AG04450 (cell line): ENCODE measurements at places on chromosomes 11 and 22.

DNA sequence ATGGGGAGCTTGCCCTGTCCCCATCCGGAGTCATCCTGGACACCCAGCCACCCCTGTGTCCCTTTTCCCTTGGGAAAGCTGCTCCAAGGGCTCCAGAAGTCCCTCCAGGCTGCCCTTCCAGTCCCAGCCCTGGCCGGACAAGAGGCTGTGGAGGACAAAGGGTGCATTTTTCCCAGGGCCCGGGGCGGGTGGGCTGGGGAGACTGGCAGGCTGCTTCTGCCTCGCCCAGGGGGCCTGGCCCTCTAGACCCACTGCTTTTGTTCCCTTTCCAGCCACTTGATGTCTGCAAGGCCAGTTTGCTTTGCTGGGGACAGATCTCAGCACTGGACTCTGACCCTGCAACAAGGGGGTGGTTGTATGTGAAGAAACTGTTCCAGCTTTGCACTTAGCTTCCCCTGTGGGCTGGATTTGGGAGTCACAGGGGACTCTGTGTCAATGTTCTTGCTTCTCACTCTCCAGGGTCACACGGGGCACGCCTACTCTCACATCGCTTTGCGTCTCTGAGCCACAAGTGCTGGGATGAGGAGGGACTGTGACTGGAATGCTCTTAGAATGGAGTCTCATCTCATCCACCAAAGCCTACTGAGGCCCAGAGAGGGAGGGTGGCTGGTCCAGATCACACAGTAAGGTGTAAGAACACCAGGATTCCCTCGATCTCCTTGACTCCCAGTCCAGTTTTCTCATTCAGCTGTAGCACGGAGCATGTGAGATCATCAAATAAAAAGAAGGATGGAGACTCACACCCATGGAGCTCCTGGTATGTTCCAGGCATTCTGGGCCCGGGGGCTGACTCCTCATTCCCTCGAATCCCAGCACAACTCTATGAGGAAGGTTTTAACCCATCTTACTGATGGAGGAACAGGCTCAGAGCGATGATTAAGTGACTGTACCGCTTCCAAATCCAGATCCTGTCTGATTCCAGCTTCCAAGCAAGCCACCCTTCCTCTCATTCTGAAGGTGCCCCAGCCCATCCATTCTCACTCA is 59.9 kb downstream of the FBXO7 start:
- DNase-seq: no peak

- no peak for DNase-seq
Observed at GRCh38 chr11:12717851-12718291, 43.6 kb downstream of the TEAD1 start.

DNA sequence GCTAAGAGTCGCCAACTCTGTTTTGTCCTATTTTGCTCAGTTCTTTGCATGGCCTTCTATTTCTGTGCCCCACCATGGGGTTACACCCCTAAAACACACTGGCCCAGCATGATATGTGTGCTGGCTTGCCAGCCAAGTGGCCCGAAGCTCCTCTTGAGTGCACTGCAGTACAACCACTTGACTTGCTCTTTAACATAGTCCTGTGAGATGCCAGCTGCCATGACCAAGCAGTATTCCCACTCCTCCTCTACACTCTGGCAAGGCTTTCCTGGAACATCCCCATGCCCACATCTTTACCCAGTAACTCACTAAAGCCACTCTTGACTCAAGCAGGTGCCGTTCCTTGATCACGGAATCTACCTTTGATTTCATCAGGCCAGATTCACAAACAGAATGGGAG is 102.9 kb upstream of the GAL start:
- DNase-seq: no peak

- no peak for DNase-seq
Observed at GRCh38 chr11:75087319-75088305, 9.1 kb downstream of the OR2AT4 start.

DNA sequence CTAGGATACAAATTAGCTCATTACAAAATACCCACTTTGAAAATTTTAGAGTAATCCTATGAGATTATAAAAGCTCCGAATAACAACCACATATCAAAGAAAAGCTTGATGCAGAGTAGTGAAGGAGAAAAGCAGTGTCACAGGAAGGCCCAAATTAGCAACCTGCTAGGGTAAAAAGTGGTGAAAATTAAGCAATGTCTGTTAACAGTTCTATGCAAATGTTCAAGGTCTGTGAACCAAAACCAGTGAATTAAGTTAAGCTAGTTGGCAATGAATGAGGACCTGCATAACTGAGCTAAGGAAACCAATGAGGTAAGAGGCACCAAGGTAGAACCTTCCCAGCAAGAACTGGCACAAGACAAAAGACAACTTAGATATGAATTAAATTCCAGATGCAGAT is 29.6 kb downstream of the PRDM10 start:
- DNase-seq: no peak

DNA sequence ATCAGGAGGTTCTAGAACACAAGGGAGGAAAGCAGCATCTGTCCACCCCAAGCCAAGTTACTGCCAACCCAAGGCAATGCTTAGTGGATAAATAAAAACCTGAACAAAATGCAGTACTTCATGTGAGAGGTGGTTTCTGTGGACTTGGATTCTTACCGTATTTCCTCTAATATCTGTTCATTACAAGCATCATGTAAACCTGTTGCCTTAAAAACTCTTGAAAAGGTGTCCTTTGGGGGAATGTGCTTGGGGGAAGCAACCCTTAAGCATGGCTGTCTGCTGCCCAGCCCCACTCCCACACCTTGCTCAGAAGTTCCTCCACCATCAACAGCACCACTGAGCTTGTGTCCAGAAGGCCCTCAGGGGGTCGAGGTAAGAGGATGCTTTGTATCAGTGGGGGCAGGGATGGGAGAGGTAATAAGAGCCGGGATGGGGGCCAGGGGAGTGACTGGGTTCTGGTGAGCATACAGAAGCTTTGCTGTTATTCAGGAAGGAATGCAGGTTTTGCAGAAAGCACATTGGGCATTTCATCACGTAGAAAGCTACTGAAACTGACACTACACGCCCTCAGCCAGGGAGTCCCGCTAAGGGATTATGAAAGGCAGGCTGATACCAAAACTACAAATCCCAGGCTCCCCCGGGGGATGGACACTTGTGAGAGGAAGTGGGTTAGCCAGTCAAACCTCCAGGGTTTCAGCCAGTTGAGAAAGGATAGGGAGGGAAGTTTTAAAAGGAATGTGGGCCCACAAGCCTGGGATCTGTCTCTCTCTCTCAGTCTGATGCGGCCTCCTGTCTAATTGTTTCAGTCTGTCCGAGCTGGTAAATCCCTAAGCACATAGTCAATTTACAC is 52.0 kb downstream of the KCNJ1 start:
- peak; percentile 42 for DNase-seq

GRCh38 chr11:37657645-37658044 is 1059.6 kb upstream of the RAG2 start:
- no peak for DNase-seq

DNA sequence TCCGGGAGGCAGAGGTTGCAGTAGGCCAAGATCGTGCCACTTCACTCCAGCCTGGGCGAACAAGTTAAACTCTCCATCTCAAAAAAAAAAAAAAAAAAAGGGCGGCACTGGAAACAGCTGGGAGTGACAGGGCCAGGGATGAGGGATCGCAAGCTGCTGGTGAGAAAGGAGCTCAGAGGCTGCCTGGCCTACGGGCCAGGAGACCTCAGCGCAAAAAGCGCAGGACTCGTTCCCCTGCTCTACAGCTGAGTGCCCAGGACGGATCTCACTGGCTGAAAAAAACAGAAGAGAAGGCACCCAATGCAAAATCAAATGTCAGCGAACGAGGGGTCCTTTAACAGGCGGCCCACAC is 650 bp upstream of the NUP50 start:
- no peak for DNase-seq

DNA sequence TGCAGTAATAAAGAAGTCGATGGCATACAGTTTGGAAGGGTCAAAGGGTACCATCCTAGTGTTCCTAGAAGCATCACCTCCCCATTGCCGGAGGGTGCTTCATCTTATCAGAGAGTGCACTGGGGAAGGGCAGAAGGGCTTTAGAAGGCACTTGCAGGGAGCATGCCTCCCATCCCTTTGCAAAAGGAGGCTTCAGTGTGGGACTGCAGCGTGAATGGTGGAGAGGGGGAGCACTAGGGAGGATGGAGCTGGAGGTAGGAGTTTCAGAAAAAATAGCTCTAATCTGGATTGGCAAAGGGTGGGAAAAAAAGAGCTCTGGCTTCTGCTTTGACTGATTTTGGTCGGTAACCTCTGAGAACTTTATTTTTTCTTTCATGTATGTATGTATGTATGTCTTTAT is 5.0 kb downstream of the NTM start:
- DNase-seq: no peak

DNA sequence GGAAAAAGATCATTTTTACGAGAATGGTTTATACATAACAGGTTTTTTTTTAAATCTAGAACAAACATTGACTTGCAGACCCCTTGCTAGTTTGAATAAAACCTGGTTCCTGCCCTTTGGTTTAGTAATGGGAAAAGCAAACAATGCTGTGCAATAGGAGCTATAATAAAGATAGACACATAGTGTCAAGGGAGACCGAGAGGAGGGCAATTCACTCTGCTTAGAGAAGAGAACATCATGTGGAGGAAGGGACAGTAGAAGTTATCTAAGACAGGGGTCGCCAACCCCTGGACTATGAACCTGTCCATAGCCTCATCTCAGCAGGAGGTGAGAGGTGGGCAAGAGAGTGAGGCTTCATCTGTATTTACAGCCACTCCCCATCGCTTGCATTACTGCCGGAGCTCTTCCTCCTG is 7.0 kb upstream of the RDX start:
- DNase-seq: no peak

GRCh38 chr11:79547256-79547655 is 106.4 kb upstream of the TENM4 start:
- no peak for DNase-seq

- DNase-seq: no peak
Observed at GRCh38 chr11:11826260-11826659, 15.5 kb upstream of the USP47 start.

DNA sequence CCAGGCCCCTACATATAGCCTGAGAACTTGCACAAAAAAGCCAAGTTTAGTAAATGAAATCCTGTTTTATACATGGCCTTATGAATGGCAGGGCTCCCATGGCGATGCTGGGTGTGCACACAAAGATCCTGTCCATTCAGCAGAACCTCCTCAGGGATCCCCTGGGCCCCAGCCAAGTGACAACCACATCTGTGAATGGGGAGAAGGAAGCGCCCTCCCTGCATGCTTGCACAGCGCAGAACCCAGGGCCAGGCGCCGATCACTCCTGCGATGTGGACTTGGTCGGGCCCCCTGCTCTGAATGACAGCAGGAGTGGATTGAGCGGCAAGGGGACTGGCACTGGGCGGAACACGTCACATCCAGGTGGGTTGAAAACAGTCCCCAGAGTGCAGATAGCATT is 4.5 kb upstream of the CDC42EP2 start:
- DNase-seq: no peak

- no peak for DNase-seq
Observed at GRCh38 chr11:133955945-133956421, 785 bp downstream of the IGSF9B start.

GRCh38 chr22:45435544-45436139 is 22.1 kb downstream of the RIBC2 start:
- DNase-seq: peak; percentile 84

DNA sequence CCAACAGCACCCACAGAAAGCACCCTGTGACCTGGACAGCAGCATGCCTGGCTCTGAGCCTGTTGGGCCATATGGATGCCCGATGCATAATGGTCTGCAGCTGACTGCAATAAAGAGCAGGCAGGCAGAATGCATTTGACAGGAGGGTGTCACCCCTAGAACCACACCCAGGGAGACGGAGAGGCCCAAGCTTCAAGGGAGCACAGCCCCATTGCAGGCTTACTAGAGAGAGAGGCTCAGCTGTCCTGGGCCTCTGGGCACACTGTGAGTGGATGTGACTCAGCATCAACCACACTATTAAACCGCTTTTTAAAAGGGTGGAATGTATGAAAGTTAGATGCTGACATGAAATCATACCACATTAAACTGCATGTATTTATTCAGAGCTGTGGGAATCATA is 365.3 kb downstream of the CTTN start:
- DNase-seq: no peak

DNA sequence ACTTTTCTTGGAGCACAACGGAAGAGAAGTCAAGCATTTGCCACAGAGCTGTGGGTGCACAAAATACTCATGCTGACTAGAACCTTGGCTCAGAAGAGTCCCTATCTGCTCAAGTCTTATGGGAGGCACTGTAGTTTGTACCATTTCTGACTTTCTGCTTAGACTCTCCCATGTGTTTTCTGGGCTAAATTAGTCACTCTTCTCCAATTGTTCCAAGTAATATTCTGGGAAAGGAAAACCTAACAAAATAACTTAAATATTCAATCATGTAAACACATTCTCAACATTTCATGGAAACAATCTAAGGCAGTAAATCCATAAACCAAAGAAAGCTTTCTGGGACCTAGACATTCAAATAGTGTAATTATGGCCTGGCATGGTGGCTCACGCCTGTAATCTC is 220.7 kb downstream of the SWAP70 start:
- DNase-seq: no peak

GRCh38 chr11:94590352-94591041 is 23.3 kb downstream of the PIWIL4 start:
- no peak for DNase-seq

DNA sequence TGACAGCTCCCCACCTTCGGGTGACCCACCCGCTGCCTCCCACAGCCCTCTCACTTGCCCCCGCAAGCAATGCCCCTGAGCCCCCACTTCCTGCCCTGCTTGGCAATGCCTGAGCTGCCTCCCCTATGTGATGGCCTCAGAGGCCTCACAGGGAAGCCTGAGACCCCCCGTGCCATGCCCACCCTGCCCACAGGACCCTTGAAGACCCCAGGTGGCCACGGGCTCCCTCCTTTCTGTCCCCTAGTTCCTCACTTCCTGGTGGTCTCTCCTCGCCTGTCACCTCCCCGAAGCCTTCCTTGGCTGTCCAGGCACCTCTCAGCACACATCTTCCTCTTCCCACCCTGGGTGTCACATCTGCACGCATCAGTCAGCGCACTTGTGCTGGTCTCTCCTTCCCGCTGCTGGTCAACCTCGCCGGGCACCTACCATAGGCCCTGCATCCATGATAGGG is 90.5 kb downstream of the BRD1 start:
- DNase-seq: no peak

DNA sequence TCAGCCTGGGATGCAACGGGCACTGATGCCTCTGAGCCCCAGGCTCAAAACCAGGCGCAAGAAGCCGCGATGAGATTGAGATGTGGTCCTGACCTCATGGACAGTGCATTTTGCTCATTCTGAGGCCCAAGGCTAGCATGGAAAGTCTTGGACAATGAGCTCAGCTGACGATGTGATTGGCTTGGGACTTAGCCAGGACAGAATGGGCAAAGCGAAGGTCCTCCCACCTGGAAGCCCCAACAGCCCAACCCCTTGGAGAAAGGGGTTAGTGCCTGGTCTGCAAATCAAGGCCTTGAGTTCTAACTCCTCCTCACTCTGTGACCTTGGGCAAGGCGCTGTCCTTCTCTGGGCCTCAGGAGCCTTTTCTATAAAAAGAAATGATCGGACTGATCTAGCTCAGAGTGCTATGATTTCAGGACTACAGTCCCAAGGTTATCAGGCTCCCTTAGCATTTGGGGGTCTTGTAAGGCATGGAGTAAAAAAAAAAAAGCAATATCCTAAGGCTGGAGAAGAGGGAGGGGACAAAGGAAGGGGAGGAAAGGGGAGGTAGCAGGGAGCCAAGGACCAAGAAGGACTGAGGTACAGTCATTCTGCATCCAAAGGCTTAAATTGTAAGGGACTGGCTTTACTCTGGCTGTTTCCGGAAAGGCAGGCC is 2.7 kb downstream of the SLC43A3 start:
- no peak for DNase-seq

GRCh38 chr11:5737091-5737490 is 843 bp downstream of the OR56B1 start:
- DNase-seq: peak; percentile 2
